HepG2 (cell line): ENCODE measurements at places on chromosomes 1 and 21.

DNA sequence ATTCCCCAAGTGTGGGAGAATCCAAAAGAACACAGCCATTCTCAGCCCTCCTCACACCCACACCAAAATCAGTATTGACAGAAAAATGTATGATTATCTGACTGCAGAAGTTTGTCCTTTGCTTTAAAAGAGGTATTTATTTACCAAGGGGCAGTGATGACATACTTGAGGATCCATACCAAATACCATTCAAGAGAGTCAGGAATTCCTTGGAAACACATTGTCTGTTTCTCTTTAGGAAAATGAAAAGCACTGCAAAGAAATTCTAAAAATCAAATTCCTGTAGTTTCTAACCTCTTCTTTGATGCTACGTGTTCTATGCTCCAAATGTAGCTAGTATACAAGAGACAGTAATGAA, 509.6 kb upstream of the CXADR start:
- DNase-seq = no peak

- no peak for DNase-seq
Observed at GRCh38 chr21:43598416-43599120, 60.7 kb downstream of the HSF2BP start.

DNA sequence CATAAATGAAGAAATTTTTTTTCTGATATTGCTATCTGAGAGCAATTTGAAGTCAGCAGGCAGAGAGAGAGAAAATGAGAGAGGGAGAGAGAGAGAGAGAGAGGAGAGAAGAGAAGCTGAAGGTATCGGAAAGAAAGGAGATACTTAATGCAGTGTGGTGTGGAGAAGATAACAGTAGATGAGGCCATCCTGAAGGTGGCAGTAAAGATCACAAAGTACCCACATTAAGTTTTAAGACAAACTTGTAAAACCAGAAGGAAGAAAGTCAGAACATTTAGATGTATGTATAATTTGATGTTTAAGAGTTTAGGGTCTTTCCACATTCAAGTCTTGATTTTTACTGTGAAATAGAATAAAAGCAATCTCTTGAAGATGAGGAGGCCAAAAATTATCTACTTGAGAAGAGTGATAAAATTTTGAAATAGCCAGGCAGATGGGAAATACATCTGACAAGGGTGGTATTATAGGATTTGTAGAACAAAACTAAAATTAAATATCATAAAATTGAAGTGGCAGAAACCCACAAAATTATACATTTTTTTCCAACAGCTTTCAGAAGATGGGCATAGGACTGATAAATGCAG, 1753.4 kb downstream of the MRPL39 start:
- DNase-seq = no peak

- DNase-seq = no peak
Observed at GRCh38 chr1:234325878-234326496, 47.3 kb upstream of the COA6 start.

GRCh38 chr1:101081496-101082488, 56.2 kb upstream of the DPH5 start:
- no peak for DNase-seq
